ENCODE measurements at places on chromosomes 16 and 17.

DNA sequence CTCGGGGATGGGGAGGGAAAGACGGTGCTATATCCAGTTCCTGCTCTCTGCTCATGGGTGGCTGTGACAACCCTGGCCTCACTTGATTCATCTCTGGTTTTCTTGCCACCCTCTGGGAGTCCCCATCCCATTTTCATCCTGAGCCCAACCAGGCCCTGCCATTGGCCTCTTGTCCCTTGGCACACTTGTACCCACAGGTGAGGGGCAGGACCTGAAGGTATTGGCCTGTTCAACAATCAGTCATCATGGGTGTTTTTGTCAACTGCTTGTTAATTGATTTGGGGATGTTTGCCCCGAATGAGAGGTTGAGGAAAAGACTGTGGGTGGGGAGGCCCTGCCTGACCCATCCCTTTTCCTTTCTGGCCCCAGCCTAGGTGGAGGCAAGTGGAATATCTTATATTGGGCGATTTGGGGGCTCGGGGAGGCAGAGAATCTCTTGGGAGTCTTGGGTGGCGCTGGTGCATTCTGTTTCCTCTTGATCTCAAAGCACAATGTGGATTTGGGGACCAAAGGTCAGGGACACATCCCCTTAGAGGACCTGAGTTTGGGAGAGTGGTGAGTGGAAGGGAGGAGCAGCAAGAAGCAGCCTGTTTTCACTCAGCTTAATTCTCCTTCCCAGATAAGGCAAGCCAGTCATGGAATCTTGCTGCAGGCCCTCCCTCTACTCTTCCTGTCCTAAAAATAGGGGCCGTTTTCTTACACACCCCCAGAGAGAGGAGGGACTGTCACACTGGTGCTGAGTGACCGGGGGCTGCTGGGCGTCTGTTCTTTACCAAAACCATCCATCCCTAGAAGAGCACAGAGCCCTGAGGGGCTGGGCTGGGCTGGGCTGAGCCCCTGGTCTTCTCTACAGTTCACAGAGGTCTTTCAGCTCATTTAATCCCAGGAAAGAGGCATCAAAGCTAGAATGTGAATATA lies 4.8 kb upstream of the LASP1NB start:
- DNase-seq: peak; percentile 31

DNA sequence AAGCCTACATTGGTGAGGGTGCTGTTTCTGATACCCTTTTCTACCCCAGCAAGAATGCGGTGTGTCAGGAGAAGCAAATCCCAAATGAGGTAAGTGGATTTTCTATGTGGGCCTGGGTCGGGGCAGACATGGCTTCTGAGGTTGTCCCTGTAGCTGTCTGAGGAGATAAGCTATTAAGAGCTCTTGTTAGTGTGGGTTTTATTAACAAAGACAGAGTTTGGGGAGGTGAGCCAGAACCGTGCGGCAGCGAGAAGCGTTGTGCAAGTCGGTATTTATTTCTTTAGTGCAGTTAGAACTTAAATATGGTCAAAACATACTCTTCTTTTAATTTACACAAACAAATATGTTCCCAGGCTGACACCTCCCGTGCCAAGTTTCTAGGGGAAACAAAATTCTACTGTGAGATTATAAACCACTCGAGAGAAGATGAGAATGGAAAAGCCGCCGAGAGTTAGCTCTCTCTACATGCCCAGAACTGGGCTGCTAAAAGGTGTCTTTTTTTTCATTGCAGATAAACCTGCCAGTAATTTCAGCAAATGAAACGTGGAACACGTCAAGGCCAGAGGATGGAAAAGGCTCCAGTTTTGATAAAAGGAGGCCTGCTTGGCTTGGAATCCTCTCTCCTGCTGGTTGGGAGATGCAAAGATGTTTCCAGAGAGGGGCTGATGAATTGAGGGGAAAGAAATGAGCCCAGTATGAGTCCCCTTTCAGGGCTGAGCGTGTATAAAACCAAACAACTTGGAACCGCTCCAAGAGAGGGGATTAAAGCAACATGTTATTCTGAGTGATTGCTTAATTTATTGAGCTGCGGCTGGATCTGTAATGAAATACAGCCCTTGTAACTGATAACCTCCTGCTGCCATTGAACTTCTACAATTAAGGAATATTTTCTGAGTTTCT lies 254.6 kb downstream of the MRTFB start:
- DNase-seq: no peak

GRCh38 chr17:81712468-81713003 lies 452 bp downstream of the SLC25A10 start:
- no peak for DNase-seq

GRCh38 chr16:47506800-47507199 lies 45.7 kb downstream of the PHKB start:
- DNase-seq: no peak

GRCh38 chr16:8430401-8430800 lies 159.9 kb downstream of the TMEM114 start:
- no peak for DNase-seq

- no peak for DNase-seq
Observed at GRCh38 chr16:8679151-8679550, 4.7 kb downstream of the ABAT start.

DNA sequence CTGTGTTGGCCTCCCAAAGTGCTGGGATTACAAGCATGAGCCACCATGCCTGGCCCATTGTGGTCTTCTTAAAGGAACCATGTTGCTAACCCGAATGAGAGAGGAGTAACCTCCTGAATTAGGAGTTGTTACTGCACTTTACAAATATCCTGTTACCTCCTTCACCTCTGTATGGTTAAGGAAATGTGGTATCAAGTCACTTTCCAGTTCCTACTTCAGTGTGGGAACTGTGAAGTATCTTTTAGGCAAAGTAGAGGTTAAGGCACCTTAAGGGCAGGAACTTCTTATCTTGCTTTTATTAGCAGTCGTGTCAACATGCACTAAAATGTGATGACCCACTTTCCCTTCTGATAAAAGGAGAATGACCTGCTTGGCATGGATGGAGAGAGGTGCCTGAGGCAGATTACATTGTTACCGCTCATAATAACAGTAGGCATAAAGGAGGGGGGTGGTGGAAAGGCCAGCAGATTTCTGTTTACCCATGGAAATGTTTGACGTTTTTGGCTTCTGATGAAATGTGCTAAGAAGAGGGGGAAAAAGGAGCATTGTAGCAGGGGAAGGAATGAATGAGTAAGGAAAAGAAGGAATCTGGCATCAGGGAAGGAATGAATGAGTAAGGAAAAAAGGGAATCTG lies 28.5 kb downstream of the FTO start:
- DNase-seq: no peak

- no peak for DNase-seq
Observed at GRCh38 chr16:3484318-3485096, 10.8 kb downstream of the C16orf90 start.

DNA sequence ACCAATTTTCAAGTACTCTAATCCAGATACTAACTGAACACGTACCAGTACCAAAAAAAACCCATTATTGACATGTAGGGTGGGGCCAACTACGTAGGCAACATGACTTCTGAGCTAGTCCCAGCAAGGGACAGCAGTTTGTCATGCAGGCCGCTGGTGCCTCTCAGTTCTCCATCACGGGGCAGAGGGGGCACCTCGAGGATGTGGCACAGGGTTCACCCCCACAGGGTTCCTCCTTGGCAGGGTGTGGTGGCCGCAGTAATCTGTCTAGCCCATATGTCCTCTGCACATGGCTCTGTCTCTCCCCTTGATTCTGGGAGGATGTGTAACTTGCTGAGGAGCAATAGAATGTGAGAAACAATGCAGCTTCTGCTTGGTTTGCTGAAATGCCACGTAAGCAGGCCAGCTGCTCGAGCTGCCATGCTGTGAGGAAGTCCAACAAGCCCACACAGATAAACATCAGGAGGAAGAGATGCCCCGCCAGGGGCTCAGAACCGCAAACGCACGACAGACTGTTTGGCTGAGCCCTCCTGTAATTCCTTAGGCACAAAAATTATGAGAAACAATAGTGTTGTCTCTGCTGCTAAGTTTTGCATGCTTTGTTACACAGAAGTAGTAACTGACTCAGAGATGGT lies 62.4 kb downstream of the NT5M start:
- DNase-seq: no peak

- DNase-seq: no peak
Observed at GRCh38 chr17:43769426-43769825, 9.4 kb downstream of the DUSP3 start.

DNA sequence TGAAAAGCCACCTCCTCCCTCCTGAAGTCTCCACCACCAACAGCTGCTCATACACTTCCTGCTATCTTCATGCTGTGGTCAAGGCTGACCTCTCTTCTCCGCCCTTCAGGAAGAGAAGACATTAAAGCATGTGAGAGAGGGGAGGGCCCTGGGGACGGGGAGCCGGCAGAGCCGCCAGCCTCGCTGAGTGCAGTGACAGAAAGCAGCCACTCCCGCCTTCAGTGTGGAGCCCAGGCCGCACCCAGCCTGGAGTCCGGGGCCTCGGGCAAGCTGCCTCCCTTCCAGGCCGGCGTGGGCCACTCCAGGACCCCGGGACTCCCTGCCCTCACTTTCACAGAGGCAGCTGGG lies 94.7 kb upstream of the TNRC6C start:
- no peak for DNase-seq

GRCh38 chr16:64168371-64168770 lies 953.5 kb downstream of the CDH11 start:
- DNase-seq: no peak

GRCh38 chr17:45775148-45775547 lies 9.0 kb upstream of the CRHR1 start:
- DNase-seq: no peak
